ENCODE measurements at places on chromosomes 5 and 9.

DNA sequence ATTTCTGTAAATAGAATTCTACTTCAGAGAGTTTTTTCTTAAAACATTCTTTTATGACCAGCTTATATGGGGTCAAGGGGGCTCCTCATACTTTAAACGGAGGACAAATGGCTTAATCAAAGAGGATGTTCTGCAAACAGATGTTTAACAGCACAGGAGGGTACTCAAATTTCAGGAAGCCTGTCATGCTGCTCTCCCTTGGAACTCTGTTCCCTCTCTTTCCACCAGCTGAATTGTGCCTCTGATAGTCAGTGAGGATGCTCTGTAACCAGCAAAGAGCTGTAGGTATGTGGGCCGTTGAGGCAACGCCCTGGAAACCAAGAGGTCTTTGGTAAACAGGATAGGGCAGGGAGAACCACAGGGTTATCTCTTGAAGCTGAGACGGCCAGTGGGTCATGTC, 161.1 kb downstream of the C5orf15 start:
- DNase-seq: no peak

- no peak for DNase-seq
Observed at GRCh38 chr9:93808115-93809029, 146.8 kb downstream of the BARX1 start.

DNA sequence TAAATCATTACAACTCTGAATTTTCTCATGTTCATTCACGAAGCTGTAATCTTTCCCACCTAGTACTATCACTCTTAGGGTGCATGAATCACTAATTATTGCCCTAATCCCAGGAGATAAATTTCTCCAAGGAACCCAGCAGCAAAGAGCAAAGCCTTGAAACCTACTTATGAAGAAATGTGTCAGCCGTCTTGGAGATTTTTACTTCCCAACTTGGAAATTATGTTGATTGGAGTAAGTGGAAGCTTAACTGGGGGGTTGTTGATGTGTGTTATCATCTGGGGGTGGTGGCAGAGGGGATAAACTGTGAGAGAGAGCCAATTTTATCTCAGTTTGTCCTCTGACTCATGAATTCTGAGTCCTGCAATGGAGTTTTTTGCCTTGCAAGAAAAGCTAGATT, 440.5 kb upstream of the WWC1 start:
- peak; percentile 14 for DNase-seq

DNA sequence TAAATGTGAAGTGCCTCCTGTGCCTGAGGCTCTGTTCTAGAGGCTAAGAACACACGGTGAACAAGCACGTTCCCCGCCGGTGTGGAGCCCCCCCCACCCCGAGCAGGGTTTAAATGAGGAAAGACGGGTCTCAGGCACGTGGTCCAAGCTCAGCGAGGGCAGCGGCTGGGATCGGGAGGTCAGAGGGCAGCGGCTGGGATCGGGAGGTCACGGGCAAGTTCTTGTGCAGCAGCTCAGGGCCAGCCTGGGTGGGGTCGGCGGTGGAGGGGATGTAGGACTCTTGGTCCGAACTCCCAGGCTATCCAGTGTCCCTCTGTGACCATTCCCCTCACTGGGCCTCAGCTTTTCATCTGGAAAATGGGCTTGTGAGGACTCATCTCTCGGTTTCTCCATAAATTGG, 2.7 kb upstream of the GBGT1 start:
- DNase-seq: no peak

- peak; percentile 20 for DNase-seq
Observed at GRCh38 chr9:15221746-15222145, 85.3 kb downstream of the TTC39B start.

DNA sequence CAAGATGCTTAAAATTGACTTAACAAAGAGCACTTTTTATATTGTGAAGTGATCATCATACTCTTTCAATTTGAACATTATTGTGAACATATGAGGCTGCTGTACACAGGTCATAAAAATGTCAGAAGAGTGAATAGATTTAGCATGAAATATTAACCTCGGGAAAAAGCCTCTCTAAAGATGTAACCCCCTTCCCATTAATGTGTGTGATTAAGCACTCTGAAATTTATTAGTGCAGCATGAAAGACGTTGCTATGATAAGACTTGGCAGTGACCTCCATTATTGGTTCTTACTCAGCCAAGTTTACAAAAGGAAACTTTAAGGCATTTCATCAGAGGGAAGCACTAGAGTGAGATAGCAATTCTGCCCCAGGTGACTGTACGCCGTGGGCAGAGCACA, 326.5 kb downstream of the NTRK2 start:
- peak; percentile 59 for DNase-seq

- peak; percentile 39 for DNase-seq
Observed at GRCh38 chr5:139746691-139747582, 48.7 kb upstream of the PSD2 start.

- DNase-seq: no peak
Observed at GRCh38 chr5:57666582-57666981, 184.0 kb upstream of the ACTBL2 start.

DNA sequence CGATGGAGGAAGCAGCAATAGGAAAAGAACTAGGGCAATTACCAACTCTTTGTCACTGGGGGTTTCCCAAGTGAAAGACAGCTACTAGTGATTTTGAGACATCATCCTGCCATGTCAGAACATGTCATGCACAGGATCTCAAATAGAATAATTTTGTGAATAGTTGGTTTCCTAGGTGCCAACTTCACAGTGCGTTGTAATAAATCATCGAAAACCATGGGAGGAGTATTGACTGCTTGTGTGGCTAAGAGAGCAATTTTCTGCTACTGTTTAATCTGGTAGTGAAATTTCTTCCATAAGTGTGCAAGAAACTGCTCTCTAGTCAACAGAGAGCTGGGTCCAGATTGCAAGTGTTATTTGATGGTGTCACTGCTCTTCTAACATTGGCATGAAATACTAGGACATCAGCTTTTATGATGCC, 168.6 kb downstream of the NNT start:
- no peak for DNase-seq

GRCh38 chr9:80632041-80632440, 1057.3 kb downstream of the TLE1 start:
- no peak for DNase-seq

DNA sequence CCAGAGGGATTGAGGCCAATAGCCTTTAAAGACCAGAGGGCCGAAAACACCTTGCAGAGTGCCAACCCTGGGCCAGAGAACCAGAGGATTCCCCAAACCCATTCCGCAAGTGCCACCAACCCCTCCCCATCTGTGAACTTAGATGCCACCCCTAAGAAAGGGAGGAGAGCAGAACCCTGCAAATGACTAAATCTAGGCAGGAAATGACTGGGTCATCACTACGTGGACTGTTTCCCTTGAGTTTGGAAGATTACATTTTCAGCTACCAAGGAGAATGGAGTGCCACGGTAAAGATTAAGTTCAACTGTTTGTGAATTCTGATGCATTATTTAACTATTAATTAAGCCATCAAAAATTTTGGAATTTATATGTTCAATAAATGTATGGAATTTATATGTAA, 142.8 kb downstream of the ENC1 start:
- DNase-seq: peak; percentile 26

- no peak for DNase-seq
Observed at GRCh38 chr5:181190711-181191525, 14.1 kb downstream of the TRIM7 start.

DNA sequence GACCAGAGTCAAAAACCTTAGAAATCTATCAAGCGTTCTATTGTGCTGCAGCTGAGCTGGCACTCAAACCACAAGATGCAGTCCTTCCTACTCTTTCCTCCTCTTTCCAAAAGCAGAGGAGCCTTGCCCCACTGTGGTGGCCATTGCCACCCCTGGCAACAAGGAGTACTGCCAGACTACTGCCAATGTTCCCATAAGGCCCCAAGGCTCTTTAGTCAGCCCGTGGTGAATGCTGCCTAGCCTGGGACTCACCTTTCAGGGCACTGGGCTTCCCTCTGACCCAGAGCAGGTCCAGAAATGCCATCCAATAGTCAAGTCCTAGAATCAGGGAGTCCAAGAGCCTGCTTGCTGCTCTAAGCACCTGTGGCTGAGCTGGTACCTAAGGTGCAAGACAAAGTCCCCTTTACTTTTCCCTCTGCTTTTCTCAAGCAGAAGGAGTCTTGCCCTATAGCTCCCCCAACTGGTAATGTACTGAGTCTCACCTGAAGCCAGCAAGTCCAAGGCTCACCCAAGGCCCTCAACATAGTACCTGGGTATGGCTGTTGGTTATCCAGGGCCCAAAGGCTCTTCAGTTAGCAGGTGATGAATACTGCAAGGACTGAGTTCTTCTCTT, 219.4 kb downstream of the ATPSCKMT start:
- DNase-seq: peak; percentile 58

- peak; percentile 25 for DNase-seq
Observed at GRCh38 chr5:154523709-154524108, 45.7 kb upstream of the HAND1 start.

DNA sequence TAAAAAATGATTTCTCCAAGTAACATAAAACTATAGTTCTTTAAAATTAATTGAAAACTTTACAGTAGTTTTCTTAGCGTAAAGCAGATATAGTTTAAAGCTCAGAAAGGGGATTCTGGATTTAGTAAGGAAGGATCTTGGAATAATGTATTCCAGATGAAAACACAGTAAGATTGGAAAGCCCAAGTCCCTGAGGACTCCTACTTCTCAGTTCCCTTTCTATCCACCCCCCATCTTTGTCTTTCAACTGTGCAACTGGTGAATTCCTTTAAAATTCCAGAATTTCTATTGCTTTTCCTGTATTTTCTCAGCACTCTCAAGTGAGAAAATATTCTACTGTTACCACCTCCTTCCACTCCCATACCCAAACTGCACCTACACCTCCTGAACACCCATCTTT, 184.5 kb upstream of the FBN2 start:
- DNase-seq: no peak

- DNase-seq: peak; percentile 18
Observed at GRCh38 chr9:83346655-83347420, 191.4 kb downstream of the FRMD3 start.

DNA sequence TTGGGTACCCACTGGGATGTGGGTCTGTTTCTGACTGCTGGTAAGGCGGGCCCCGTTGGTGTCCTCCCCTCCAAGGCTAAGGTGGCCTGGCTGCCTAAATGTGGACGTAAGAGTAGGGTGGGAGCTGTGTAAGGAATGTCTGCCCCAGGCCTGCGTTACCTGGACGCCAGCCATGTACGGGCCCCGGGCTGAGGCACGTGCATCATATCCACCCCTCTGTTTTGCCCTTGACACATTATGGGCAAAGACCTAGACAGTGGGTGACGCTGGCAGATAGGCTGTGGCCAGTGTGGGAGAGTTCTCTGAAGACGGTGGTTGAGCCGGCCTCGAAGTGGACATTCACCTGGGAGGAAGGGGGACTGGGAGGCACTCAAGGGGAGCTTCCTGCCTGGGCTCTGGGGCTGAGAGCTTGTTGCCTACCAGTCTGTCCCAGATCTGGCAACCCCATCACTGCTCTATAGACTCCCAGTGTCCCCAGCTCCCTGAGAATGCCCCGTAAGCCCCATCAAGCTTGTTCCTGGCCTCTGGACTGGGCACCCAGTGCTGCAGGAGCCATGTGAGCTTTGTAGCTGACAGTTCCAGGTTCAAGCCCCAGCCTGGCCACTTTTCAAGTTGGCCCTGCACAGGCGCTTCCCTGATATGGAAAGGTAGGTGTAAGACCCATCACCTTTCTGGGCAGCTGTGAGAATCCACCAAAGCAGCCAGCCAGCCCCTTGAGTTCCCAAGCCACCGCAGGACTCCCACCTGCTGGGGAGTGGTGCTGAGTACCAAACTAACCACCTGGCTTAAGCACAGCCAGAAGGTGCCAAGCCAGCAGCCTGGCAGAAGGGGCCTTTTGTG, 3.2 kb upstream of the PRR7 start:
- no peak for DNase-seq

DNA sequence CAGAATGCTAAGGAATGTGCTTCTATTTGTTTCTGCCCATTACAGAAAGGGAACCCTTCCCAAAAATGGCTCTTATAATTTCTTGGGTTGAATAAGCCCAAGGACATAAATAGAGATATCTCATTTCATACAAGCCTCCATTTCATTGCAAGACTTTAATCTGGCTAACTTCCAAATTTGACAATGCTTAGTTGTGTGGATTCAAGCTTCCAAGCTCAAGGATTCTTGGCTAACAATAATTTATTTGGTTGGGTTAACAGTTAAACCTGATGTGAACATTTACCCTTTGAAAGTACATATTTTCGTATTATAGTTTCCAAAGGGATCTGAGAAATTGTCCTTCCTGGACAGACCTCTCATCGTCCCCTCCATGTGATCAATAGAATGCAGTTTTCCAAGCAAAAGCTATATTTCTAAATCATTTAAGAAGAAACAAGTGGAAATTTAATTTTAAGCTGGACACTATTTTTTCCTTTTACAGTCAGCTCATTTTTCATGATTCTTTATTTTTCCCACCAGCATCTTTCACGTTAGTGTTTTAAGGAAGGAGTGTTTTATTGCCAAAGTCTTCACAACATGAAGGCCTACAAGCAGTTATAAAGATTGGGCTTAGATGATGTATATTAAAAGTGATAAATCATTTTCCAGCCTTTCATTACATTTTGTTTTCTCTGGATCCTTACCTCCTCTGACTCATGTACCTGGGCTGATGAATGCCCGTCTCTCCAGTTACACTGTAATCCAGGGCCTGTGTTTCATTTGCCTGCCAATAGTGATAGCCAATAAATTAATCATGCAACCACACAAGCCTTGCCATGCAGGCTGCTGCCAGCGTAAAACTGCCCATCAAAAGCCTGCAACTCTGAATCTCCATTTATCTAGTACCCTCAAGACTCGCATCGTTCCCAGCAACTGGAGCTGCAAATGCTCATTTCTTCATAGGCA, 176.7 kb downstream of the NTRK2 start:
- DNase-seq: no peak

GRCh38 chr5:138053554-138053953, 20.7 kb upstream of the FAM13B start:
- DNase-seq: no peak

- peak; percentile 6 for DNase-seq
Observed at GRCh38 chr5:72555871-72556270, 48.7 kb upstream of the ZNF366 start.

- DNase-seq: peak; percentile 20
Observed at GRCh38 chr9:128026773-128027541, 40.2 kb downstream of the NAIF1 start.

GRCh38 chr5:15844253-15844652, 335.3 kb downstream of the MARCHF11 start:
- no peak for DNase-seq

DNA sequence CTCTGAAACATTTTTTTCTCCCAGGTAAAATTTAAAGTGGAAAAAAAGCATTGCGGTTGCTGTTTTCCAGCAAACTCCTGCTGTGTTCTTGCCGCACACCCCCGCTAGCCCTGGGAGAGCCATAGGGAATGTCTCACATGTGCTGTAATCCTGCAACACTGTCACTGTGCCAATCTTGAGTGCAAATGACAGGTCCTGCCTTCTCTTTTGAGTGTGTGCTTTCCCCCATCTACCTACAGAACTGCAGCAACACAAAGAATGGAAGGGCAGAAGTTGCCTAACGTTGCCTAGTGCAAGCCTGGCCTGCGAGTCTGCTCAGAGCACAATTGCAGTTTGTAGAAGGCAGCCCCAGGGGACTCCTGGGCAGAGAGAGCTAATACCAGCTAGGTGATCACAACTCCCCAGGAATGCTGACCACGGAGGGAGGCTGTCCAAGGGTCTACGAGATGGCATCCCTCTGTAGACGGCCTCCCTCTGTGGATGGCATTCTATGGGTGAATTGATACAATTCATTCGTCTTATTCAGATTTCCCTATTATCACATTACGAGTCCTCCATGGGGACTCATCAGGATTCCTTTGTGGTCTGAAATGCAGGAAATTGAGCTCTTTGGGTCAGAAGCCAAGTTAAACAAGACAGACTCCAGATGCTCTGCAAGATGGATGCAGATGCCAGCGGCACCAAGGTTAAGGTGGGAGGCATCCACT, 172.6 kb upstream of the S1PR3 start:
- peak; percentile 81 for DNase-seq

GRCh38 chr9:4303006-4303405, 3.1 kb upstream of the GLIS3 start:
- DNase-seq: peak; percentile 54

All from EH (cell line).